Left cardiac atrium (tissue), 4 donors: ENCODE measurements at places on chromosomes 5 and 9. TPM values are rescaled to one million over a fixed set of nuclear protein-coding genes. Genes with fewer than 3 reads are reported as not detected.

DNA sequence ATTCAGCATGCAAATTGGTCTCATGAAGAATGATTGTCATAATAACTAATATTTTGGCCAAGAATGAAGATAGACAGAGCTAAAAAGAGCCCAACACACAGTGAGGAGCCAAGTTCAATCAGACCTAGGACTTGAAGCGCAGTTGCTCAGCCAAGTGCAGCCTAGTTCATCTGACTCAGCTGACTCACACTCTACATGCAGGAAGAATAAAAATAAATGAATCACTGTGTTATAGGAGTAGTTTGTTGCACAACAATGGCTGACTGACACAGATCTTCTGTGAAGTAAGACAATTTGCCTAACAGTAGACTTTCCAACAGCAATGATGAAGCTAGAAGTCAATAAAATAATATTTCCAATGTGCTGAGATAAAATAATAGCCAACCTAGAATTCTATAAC is 261.5 kb downstream of the CEMIP2 start:
- no peak for DNase-seq

DNA sequence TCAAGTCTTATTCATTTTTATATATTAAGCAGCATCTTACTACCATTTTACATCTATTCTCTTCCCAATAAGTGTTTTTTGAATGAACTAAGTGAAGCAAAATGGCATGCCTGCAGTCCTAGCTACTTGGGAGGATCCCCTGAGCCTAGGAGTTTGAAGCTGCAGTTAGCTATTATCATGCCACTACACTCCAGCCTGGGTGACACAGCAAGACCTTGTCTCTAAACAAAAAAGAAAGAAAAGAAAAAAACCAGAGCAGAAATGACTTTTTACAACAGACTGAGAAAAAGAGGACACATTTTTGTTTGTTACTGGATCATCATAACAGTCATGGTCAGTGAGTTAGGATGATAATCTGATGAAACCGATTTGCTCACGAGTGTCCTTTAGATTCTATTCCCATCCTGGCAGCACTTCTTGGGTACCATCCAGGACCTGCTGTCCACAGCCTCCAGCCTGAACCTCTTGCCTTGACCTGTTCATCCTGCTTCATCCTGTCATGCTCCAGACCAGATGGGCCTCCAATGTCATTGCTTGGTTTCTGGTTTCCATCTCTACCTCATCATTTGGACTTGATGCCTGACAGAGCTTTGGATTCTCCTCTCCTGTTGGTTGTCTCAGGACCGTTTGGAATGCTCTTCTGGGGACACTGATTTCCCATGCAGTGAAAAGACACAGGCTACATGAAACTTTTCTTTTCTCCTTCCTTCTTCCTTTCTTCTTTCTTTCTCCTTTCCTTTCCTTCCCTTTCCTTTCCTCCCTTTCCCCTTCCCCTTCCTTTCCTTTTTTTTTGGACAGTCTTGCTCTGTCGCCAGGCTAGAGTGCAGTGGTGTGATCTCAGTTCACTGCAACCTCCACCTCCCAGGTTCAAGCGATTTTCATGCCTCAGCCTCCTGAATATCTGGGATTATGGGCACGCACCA is 50.1 kb upstream of the GLRX start:
- DNase-seq, result no peak

The SVEP1 gene
- 18.6 TPM for total RNA-seq

DNA sequence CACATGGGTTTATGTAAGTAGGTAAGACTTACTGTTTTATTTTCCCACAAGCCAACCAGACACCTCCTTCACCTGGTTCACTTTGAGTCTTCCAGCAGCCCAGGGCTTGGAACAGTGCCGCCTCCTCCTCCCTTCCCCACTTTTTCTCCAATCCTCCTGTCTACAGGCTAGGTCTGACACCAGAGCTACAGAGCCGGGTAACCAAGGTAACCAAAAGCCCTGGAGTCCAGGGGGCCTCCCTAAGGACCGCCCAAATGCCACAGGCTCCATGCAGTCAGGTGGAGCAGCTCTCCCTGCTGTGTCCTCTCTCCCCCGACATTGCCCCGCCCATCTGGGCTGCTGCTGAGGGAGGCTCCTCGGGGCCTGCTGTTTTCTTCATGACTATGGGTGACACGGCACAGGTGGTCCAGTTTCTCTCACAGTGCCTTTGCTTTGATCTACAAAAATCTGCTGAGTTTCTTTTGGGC is 138.0 kb upstream of the EFNA5 start:
- DNase-seq, result no peak

DNA sequence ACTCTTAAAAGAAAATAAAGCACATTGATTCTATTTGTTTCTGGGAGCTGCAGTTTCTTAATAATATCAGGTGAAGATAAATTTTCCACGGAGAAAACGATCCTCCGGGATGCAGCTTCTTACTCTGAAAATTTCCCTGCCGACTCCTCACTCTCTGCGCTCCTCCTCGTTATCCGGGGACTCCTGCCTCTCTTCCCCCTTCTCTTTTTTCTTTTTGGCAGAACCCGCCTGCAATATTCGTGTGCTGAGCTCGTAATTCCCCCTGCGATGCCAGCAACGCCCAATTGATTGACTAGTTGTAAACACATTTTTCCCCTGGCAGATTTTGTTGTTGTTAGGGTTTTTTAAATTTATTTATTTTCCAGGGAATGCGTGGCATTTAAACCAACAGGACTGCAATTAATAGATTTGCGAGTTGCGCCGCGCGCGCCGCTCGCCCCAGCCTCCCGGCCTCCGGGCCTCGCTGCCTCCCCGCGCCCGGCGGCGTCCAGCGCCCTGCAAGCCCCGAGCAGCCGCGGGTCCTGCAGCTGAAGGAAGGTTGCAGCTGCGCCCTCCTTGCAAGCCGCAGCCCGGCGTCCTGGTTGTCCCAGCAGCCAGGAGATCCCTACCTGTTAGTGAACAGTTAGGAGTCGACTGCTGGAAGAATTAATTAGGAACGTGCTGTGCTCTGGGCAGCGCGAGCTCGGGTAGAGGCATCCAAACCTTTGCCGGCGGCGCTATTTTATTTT is 2.2 kb downstream of the NTNG2 start:
- DNase-seq, result no peak

GRCh38 chr9:106779796-106780195 is 83.2 kb upstream of the ZNF462 start:
- DNase-seq, result no peak

- DNase-seq, result no peak
Observed at GRCh38 chr5:42579320-42579719, 156.1 kb downstream of the GHR start.

- no peak for DNase-seq
Observed at GRCh38 chr5:157516006-157516405, 56.0 kb downstream of the NIPAL4 start.

- no peak for DNase-seq
Observed at GRCh38 chr5:149800633-149801032, 70.5 kb downstream of the PPARGC1B start.

The SLC36A2 gene
- total RNA-seq, result 0.29 TPM

The SRA1 gene
- 37.4 TPM for total RNA-seq

DNA sequence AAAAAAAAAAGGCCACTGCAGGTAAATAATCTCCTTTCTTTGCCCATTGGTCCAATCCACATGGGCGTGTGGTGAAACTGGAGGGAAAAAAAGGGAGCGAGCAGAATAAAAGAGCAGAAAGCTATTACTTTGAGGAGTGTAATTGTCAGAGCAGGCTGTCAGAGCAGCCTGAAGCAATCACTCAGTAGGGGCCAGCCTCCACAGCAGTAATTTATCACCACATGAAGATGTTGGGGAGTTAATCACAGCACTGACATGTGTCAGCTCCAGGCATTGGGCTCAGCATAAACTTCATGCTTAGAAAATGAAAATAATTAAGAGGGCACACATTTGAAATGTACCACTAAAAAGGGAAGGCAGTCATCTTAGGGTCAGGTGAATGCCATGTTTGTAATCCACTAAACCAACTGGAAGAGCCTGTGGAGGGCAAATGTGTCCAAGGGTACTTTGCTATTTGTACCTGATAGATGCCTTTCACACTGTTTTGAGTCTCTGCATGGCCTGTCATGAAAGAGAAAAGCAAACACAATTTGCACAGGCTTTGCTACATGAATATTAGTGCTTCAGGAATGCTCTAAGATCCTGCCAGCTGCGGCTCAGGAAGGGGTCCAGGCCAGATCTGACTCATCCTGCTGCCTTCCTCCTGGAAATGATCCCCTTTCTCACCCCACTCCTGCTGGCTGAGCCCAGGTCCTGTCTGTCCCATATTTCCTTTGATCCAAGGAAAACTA is 2.9 kb upstream of the PTGER4 start:
- peak; percentile 42 for DNase-seq

- no peak for DNase-seq
Observed at GRCh38 chr5:5018578-5018970, 121.6 kb upstream of the ADAMTS16 start.

GRCh38 chr5:37838152-37838932 is 1.5 kb downstream of the GDNF start:
- DNase-seq, result peak; percentile 36

The HK3 gene
- 9.2 TPM for total RNA-seq

The BHMT2 gene
- total RNA-seq, result 16.3 TPM

DNA sequence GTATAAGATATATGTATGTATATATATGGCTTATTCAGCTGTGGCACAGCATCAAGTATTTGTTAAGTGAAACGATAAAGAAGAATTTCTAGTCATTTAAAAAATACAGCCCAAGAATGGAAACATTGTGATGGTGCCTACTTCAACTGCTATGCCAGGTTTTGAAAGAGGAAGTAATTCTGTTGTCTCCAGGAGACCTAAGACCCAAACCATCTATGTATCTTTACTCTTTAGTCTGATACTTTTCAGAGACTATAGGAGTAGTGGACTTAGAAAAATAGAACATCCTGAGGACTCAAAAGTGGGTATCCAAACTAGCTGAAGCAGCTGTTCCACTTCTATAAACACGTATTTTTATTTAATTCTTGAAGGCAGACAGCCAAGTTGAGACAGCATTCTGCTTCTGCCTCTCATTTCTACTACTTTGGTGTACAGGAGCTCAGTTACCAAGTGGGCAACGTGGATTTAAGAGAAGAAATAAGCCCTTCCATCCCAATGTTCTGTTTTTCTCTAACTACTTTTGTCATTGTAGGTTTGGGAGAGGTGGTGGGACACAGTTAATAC is 110.7 kb downstream of the RPS23 start:
- DNase-seq, result no peak

GRCh38 chr5:171845040-171845630 is 59.5 kb downstream of the SMIM23 start:
- no peak for DNase-seq

- no peak for DNase-seq
Observed at GRCh38 chr9:16768816-16769215, 101.7 kb downstream of the BNC2 start.

DNA sequence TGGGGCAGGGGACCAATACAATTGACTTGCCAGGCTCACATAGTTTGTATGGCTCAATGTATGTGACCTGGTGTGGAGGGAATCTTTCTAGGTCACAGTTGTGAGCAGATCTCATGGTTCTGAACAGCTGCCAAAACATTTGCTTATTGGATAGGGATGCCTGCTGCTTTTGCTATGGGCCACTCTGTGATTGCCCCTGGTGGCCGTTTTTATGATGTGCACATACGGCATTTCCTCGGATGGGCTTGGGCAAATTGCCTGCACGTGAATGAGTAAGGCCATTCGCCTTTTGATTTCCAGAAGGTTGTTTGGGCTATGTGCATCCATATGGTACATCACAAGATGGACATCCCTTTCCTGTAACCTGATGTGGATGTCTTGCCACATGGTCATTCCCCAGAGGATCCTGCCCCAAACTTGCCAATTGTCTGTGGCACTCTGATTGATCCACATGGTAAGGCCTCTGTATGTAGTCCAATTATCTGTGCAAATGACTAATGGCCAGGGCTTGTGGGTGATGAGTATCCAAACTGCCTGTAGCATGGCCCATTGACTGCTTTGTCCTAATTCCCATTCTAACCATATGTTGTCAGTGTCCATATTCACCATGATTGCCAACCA is 10.7 kb upstream of the SLC22A4 start:
- no peak for DNase-seq

The SPINK7 gene
- not detected for total RNA-seq

The NEURL1B gene
- total RNA-seq, result 20.6 TPM

The C9 gene
- total RNA-seq, result not detected

DNA sequence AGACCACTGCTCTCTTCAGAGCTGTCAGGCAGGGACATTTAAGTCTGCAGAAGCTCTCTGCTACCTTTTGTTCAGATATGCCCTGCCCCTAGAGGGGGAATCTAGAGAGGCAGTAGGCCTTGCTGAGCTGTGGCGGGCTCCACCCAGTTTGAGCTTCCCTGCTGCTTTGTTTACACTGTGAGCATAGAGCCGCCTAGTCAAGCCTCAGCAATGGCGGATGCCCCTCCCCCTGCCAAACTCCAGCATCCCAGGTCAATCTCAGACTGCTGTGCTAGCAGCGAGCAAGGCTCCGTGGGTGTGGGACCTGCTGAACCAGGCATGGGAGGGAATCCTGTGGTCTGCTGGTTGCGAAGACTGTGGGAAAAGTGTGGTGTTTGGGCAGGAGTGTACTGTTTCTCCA is 59.9 kb downstream of the CAVIN4 start:
- no peak for DNase-seq

The LCN1 gene
- not detected for total RNA-seq

- DNase-seq, result no peak
Observed at GRCh38 chr5:75651575-75652238, 40.5 kb downstream of the ANKDD1B start.

GRCh38 chr9:71647094-71647591 is 121.2 kb downstream of the CEMIP2 start:
- DNase-seq, result peak; percentile 87

The PRSS3 gene
- not detected for total RNA-seq

DNA sequence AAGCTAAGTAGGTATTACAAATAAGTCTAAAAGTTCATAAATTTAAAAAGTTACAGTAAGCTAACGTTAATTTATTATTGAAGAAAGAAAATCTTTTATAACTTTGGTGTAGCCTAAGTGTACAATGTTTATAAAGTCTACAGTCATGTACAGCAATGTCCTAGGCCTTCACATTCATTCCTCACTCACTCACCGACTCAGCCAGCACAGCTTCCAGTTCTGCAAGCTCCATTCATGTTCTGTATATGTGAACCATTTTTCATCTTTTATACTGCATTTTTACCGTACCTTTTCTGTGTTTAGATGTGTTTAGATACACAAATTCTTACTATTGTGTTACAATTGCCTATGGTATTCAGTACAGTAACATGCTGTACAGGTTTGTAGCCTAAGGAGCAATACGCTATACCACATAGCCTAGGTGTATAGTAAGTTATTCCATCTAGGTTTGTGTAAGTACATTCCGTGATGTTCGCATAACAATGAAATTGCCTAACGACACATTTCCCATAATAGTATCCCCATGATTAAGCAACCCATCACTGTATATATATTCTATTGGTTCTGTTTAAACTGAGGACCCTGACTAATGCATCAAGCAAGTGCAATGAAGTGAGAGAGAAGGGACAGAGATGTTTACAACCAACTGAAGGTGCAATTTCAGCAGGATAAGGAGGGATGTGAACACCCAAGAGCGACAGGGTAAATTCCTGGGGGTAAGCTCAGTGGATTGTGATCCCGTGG is 88.9 kb upstream of the TRIO start:
- DNase-seq, result no peak

DNA sequence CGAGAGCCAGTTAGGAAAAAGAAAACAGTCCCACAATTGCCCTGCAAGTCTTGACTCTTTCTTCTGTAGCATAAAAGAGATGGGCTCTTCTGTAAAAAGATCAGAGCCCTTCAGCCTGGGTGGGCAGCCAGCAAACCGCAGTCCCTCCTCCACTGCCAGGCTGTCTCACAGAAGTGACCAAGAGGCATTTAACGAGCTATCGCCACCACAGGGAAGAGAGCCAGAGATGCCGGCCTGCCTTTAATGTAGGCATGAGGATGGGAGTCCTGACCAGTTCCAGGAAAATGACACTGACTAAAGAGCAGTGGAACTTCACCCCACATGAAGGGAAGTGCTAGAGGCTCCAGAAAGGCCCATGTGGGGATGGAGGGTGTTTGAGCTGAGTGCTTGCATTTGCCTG is 264.6 kb downstream of the NDUFS4 start:
- no peak for DNase-seq
